H1 (cell line): ENCODE measurements at places on chromosomes 2 and 18.
A peak's percentile ranks its signal among the peaks of the same experiment; 100 is the strongest.

- DNase-seq: no peak
These were observed 145.1 kb downstream of the GFPT1 start for GRCh38 chr2:69241664-69242514.

DNA sequence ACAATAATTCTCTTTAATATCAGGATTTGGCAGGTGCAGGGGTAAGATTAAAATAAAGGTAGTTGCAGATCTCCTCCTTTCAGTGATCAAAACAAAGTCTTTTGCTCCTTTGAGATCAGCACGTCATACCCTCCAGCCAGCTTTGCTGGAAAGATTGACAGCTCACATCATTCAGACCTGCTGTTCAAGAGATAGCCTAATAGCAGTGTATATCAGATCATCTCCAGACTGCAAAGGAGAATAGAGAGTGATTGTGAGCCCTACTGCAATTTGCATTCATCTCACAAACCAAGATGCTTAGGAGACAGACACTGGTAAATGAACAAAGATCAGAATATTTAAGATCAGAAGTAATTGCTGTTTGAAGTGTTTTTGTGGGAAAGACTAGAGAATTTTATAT is 135.8 kb upstream of the DSEL start:
- no peak for DNase-seq

DNA sequence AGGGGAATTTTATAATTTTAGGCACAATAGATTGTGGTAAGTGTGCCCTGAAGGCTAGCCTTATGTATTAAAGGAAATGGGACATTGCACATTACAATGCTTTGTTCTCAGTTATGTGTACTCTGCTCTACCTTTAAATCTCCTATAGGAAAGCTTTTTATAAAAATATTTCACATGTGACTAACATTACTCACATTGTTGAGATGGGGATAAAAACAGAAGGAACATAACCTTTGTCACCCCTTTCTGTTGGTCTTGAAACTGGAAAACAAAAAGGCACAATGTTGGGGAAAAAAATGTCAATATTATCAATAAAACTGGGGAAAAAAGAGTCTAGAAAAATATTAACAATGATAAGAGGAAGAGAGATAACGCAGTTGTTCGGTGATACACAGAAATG is 17.3 kb upstream of the STAT1 start:
- DNase-seq: no peak

DNA sequence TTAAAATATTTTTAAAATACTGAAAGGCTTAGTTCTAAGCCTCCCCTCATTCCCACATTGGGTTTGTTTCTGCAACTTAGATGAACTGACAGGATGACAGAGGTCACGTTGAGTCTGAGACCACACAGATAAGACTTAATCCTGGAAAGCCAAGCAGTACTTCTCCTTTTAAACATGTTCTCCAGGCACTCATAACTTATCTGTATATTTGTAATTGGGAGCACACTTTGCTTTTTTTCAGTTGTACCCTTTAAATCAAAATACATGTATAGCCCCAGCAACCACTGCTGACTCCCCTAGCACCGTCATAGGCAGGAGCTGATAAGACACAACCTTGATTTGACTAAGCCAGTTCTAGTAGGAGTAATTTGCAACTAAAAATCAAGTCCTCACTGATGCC is 394.8 kb downstream of the PID1 start:
- no peak for DNase-seq

DNA sequence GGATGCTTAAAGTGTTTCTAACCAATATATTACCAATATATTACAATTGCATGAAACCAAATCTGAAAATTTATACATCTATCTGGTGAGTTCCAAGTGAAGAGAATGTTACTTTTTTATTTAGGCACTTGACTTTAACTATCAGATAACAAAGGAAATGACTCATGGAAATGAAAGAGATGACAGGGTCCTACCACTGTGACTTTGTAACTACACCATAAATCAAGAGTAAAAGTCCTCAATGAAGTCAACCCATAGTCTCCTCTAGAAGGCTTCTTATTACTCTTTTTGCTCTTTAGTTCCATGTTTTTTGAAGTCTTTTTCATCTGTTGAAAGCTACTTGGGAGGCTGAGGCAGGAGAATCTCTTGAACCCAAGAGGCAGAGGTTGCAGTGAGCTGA is 545.0 kb upstream of the PIK3C3 start:
- DNase-seq: no peak

- DNase-seq: no peak
These were observed 69.7 kb downstream of the UGGT1 start for GRCh38 chr2:128160616-128161275.

GRCh38 chr2:144268036-144268678 is 251.8 kb downstream of the ZEB2 start:
- DNase-seq: no peak

DNA sequence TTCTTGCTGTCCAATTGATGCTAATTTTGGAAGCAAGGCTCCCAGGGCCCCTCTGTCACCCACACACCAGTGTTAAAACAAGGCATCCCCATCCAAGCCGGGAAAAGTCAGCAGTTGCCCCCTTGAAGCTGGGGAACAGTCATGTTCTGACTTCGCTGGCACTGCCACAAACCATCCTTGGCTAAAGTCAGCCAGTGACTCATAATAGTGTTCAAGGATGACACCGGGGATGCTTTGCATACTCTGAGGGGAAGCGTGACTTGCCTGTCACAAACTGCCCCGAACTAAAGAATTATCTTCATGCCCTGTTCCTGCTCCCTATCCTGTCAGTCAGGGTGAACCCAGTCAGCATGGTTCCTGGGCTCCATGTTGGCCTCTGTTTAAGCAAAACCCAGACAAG is 37.0 kb downstream of the TGFA start:
- DNase-seq: no peak

- peak; percentile 60 for DNase-seq
These were observed 194.9 kb upstream of the POU3F3 start for GRCh38 chr2:104658904-104659591.

DNA sequence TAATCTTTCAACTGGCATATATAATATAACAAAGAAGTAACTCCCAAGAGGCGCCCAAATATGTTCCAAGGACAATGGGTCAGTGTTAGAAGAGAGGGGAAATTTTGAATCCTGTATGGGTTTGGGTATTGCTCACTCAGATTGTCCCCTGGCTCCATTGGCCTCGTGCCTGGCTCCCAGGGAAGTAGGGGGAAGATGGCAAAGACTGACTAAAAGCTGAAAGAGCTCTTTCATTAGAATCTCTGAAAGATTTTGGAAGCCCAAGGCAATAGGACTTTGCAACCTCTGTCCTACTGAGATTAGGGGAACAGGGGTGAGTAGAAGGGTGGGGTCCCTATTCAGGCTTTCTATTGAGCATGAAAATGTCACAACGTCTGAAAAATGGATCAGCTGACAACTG is 1272.8 kb upstream of the ZEB2 start:
- DNase-seq: no peak
